CD4-positive, alpha-beta T cell treated with Interferon gamma for 1 hour (primary cell): ENCODE measurements at places on chromosomes 4 and X.

DNA sequence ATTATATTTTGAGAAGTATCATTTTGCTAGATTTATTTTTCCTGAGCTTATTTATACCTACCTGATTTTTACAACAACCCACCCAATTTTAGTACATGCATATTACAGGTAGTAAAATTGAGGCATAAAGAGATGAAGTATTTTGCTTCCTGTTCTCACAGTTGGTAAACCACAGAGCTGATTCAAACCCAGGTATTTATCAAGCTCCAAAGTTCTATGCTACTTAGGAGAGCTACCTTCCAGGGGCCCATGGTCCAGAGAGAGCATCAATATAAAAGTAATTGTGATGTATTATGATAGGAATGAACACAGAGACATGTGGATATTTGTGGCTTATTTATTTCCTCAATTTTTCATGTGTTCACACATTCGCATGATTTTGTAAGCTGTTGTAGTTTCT lies 20.2 kb upstream of the GBA3 start:
- DNase-seq = no peak

DNA sequence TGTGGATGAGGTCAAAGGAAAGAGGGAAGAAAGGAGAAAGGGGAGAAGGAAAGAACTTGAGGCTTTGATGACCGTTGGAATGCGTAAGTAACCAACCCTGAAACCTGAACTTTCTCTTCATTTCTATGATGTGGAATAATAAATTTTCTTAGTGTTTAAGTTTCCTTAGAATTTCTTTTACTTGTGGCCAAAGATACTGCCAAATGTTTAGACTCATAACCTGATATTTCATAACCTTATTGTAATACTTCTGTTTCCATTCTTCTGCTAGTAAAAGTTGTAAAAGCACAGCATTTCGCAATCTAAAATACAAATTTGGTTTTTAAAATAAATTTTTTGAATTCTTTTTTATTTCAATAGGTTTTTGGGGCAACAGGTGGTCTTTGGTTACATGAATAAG lies 258.5 kb upstream of the GIMD1 start:
- DNase-seq = no peak

DNA sequence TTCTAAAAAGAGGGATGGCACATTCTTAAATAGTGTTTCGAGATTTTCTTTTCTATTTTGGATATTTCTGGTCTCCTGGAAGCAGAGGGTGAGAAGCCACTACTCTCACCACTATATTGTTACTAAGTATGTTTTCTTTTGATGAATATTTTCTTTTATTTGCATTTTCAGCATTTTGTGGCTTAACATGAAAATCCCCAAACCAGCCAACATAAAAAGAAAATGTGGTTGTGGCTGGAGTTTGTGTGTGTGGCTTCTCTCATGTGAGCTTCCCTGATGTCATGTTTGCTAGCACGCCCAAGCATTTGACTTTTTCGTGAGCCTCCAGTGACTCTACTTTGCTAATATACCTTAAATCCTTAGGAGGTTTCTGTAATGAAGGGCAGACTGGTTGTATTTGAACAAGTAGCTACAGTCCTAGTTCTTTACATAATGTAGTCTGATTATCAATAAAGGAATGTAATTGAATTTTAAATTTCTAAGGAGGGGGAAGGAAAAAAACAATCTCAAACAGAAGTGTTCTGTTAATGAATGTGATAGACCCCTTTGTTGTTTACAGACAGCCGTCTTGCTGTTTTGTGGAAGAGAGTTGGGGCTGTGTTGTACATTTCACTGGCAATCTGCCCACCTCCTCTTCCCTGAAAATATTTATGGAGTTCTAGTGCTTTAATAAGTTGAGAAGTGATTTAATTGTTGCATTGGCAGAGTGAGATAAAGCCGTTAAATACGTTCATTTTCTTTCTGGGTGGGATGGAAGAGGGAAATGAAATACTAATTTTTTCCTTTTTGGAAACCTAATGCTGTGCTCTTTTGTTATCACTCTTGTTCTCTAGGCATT lies 114.6 kb downstream of the ARHGAP10 start:
- DNase-seq = no peak

GRCh38 chr4:138650495-138650894 lies 365.1 kb upstream of the NOCT start:
- DNase-seq = no peak

GRCh38 chr4:155541716-155542115 lies 124.9 kb upstream of the GUCY1A1 start:
- no peak for DNase-seq

- DNase-seq = peak; percentile 57
These were observed 72.5 kb downstream of the RAPGEF2 start for GRCh38 chr4:159175085-159175988.

GRCh38 chr4:122716825-122717448 lies 15.6 kb upstream of the BBS12 start:
- DNase-seq = peak; percentile 42

GRCh38 chrX:125850693-125851092 lies 315.4 kb downstream of the DCAF12L2 start:
- no peak for DNase-seq

GRCh38 chr4:15575966-15576365 lies 79.2 kb downstream of the FBXL5 start:
- DNase-seq = no peak

GRCh38 chr4:165222651-165222994 lies 15.3 kb downstream of the KLHL2 start:
- DNase-seq = peak; percentile 9

DNA sequence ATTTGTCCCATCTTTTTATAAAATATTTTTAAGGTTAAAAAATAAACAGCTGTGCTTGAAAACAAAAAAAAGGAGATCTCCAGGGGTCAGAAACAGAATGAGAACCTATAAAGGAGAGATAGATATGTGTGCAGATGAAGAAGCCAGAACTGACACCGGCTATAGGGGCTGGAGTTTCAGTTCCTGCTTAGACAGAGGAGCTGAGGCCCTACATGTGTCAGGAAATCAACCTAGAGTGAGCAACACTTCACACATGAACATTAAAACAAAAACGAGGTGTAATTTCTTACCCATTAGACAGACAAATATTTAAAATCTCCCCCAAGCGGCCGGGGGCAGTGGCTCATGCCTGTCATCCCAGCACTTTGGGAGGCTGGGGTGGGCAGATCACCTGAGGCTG lies 17.8 kb upstream of the HUWE1 start:
- DNase-seq = no peak

- no peak for DNase-seq
These were observed 420.8 kb upstream of the DIPK2B start for GRCh38 chrX:45621376-45622041.

DNA sequence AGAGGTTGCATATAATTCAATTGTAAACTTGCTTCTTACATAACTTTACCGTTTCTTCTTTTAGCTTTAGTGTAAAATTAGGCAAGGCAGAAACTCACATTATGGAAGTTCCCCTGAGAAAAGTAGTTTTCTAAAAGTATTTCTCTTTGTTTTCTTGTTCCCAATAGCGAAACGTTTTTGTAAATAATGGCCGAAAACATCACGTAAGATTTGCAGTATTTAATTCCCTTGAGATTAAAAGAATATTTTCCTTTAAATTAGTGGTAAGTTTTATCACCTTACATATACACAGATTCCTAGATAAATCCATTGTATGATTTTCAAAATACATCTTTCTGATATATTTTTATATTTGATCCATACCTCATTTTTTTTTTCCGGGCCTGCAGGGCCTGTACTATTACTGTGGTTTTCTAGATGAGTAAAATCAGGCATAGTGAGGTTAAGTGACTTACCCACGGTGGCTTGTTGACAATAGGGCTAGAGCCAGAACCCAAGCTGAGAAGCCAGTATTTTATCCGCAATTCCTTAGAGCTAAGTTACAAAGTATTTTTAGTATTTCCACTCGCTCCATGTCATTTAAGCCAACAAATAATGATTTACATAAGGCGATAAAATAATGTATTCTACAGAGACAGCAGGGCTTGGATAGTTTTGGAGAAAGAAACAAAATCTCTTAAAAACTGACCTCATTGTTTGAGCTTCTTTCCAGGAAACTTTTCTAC lies 82.2 kb upstream of the VEGFC start:
- DNase-seq = no peak

DNA sequence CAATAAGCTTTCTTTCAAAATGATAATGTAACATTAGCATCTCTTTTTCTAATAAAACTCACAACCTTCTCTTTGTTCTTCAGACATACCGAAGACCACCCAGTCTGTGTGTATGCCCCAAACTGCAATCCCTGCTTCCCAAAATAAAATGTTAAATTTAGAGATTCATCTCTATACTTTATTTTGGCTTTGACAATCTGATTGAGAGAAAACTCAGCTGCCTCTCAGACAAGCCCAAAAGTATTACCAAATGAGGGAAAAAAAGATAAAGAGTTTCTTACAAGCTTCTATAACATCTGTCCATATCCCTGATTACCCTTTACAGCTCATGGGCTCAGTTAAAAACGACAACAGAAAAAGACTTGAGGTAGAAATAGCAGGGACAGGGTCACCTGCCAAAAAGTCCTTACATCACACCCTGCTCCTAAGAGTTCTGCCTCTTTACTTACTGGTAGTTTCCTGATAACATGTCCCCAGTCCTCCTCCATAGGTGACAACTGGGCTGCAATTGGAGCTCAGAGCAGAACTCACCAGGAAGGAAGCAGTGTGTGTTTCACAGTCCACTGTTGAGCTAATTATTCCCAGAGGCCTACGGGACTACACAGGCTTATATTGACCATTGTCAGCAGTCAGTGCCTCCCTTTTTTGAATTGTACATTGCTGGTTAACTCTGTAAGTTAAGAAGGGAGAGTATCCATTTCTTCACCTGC lies 70.9 kb upstream of the FAM9C start:
- DNase-seq = no peak

- DNase-seq = no peak
These were observed 578 bp upstream of the SEL1L3 start for GRCh38 chr4:25863347-25863784.

DNA sequence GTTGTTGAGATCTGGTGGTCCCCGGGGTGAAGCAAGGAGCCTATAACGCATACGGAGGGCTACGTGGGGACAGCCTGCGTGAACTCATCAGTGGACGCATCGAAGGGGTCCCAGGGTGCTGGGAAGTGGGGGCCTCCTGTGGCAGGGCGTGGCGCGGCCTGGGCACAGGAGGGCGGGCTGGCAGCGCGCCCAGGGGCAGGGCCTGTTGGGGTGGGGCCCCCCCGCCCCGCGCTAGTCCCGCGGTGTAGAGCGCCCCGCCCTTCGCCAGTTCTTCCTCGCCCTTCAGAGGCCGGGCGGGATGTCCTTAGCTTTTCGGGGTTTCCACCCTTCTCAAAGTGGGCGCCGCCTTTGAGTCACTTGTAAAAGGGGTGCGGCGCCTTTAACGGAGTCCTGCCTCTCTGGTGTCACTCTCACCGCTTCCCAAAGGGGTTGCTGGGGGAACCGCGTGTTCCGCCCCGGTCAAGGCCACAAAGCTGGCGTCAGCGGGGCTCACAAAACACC lies 632 bp downstream of the PLP2 start:
- peak; percentile 76 for DNase-seq

GRCh38 chrX:18542131-18542530 lies 116.7 kb downstream of the CDKL5 start:
- no peak for DNase-seq

DNA sequence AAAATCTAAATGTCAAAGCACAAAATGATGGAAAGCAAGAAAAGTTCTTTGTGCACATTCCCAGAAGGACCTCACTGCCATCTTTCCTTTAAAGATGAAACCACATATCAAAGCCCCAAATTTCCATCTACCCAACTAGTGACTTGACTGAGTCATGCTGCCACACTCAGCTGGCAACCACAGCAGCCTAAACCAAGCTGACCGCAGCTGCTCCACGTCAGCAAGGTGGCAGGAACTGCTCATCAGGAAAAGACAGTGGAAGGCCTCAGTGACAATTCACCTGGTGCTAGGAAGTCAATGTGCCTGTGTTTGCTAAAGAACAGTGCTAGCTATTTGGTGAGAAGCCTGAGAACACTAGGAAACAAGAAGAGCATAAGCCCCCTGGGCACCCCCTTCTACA lies 26.1 kb downstream of the ACOX3 start:
- no peak for DNase-seq

DNA sequence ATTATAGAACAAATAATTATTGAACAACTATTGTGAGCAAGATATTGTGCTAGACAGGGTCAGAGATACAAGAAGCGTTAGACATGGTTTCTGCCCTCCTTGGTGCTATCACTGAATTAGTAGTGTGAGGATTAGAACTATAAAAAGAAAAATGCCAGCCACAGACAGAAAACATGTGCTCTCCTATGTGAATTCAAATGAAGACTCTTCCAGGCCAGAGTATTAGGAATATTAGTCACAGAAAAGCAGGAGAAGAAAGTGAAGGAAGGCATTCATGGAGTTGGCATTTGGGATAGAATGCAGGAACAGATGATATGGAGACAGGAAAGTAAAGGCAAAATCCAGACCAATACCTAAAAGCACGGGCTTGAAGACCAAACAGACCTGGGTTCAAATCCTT lies 179.6 kb upstream of the TENM3 start:
- DNase-seq = no peak

DNA sequence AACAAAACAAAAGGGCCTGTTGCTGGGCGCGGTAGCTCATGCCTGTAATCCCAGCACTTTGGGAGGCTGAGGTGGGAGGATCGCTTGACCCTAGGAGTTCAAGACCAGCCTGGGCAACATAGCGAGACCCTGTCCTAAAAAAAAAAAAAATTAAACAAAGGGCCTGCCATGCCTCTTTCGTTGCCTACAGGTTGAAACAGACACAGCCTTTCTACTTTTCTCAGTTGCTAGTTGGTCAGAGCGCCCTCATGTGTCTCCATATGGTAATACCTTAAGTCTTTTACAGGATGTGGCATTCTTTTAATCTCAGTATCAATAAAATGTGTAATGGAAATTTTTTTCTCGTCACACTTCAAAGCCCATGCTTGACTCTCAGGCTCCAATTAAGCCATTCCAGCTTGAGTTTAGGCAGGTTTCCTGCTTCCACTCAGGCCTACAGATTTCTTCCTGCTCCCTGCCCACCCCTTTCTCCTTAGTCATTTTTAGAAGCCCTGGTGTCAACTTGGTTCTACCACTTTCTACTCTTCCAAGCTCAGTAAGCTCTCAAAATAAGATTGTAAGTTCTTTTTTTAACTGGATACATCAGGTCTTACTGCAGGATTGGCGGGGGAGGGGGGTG lies 4.6 kb upstream of the SOWAHD start:
- peak; percentile 41 for DNase-seq

DNA sequence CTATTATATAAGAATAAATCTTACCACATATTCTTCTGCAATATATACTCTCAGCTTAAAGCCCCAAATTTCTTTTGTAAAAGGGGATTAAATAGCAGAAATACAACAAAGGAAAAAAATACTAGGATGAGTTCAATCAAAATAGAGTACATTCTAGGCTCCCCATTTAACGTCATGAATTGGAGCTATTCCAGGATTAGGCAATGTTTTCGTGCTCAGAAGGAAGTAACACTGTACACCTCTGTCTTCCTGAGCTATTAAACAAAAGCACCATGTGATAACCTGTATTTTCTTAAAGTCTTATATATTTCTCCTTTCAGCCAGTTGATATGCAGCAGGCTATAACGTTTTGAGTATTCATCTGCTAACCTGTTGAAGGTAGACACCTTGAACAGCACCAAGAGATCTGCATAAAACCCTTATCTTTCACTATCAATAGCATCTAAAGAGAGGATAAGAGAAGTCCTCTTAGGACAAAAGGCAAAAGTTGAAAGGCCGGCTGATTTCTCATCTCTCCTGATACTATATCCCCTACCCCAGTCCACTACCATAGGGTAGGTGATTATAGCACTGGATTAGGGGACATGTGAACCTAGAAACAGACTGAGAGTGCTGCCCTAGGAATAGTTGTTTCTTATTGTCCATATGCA lies 31.5 kb downstream of the TEC start:
- no peak for DNase-seq
